ENCODE measurements at places on chromosomes 3 and 15. TPM values are rescaled to one million over a fixed set of nuclear protein-coding genes. Genes with fewer than 3 reads are reported as not detected.

Gene CCDC39
- total RNA-seq = not detected

GRCh38 chr3:169558371-169558770 lies 105.1 kb downstream of the MECOM start:
- DNase-seq = no peak
- H3K4me1 ChIP-seq = peaks cover 4% of the 10 kb centered on the region
- no peak overlapping the region for H3K4me3 ChIP-seq
- no peaks in the 10 kb centered on the region for H3K36me3 ChIP-seq
- peaks cover 3% of the 10 kb centered on the region for H3K27me3 ChIP-seq

- peaks cover 37% of the 10 kb centered on the region for H3K27me3 ChIP-seq
- H3K4me3 ChIP-seq = no peak overlapping the region
- DNase-seq = no peak
Measured at GRCh38 chr3:42686832-42687650, 1.7 kb downstream of the KLHL40 start.

GRCh38 chr3:9769426-9770275 lies at the start of gene CAMK1:
Gene CAMK1 (minus strand): TSS chr3:9769947. CDS start chr3:9767749, 2,198 bp downstream.
- H3K36me3 ChIP-seq = peaks cover 6% of the 10 kb centered on the region
- peak within 1 kb of the TSS; percentile 67 for H3K4me3 ChIP-seq
- peaks cover 33% of the 10 kb centered on the region for H3K4me1 ChIP-seq
- peak within 1 kb of the TSS; percentile 74 for H3K27ac ChIP-seq

DNA sequence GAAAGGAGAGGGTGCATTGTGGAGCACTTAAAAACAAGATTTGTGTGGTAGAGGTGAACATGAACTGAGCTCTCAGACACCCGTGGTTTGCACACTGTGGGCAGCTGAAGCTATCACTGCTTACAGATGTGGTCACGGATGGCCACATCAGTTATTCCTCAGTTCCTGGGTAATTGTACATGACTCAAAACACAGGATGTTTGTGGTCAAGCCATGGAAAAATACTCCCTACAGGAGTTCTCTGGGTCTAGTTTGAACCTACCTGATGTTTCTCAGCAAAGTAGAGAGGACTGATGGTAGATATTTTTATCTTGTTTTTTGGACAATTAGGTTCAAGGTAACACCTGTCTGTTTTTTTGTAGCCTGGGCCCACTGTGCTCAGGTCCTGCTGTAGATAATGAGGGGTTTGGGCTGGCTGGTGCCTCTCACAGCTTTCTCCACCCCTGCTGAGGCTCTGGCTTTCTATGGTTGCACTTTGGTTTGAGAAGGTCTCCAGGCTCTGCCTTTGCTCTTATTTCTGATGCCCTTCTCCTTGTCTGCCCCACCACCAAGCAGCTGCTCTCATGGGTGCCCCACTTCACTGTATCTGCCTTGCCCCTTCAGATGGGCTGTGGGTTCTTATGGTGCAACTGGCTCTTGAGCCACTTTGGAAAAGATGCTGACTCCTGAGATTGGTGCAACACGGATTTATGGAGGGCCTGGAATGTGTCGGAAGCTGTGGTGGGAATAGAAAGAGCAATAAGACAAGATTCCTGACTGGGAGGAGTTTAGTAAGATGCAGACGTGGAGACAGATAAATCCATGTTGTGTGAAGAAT lies 40.1 kb downstream of the CDCP1 start:
- peak; percentile 92 for DNase-seq
- H3K27ac ChIP-seq = peak overlapping the region; percentile 78
- H3K4me3 ChIP-seq = peak overlapping the region; percentile 9
- H3K27me3 ChIP-seq = peaks cover 21% of the 10 kb centered on the region
- peaks cover 76% of the 10 kb centered on the region for H3K4me1 ChIP-seq
- H3K36me3 ChIP-seq = peaks cover 40% of the 10 kb centered on the region

- no peak overlapping the region for H3K27ac ChIP-seq
- no peak overlapping the region for H3K4me3 ChIP-seq
- H3K4me1 ChIP-seq = no peaks in the 10 kb centered on the region
- H3K36me3 ChIP-seq = peaks cover 30% of the 10 kb centered on the region
- H3K27me3 ChIP-seq = no peaks in the 10 kb centered on the region
- DNase-seq = no peak
Measured at GRCh38 chr15:61938249-61938648, 122.0 kb downstream of the VPS13C start.

Gene SLC15A2
- 2.4 TPM for total RNA-seq

GRCh38 chr3:101377796-101378195 lies 57.4 kb upstream of the IMPG2 start:
- H3K4me3 ChIP-seq = no peak overlapping the region
- peaks cover 29% of the 10 kb centered on the region for H3K4me1 ChIP-seq
- H3K27me3 ChIP-seq = no peaks in the 10 kb centered on the region
- H3K36me3 ChIP-seq = peaks cover 24% of the 10 kb centered on the region

Gene CORO2B
- not detected for total RNA-seq

Gene RLBP1
- total RNA-seq = not detected

Data from activated CD8-positive, alpha-beta memory T cell treated with anti-CD3 and anti-CD28 coated beads, Interleukin-2, amount 10 ng/mL, durations not matched to agents 7 days and 5 days (primary cell).